ENCODE measurements at places on chromosomes 3 and 15. TPM values are rescaled to one million over a fixed set of nuclear protein-coding genes. Genes with fewer than 3 reads are reported as not detected.
A peak's percentile ranks its signal among the peaks of the same experiment; 100 is the strongest.

DNA sequence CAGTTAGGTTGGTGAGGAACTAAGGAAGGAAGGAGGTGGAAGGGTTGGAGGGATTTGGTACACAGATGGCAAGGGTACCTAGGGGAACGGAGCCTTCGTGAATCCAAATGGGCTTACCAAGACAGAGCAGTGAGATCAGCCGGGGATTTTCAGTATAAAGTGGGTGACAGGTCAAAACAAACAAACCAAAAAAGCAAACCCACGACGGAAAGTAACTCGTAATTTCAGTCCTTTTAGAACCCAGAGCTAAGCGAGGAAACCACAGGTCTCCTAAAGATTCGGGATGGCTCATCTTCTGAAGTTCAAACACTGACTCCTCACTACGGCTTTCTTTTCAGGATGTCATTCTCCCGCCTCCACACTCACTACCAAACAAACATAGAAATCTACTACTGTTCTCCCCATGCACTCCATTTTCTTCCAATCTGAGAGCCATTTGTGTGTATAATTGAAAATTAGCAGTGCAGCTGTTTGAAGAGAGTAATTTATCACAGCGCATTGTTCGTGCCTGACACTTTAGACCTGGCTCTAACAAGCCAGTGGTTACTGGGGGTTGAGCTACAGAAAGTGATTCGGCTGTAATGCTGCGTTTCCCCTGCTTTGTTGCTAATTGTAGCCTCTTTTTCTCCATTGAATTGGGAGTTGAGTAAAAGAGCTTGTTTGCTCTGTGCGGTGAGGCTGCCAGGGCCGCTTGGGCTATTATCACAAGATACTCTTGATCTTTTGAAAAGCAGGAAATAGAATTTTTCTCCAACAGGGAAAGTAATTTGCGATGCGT lies 64.7 kb upstream of the CCDC39 start:
- DNase-seq: no peak

- DNase-seq: no peak
Observed at GRCh38 chr3:59803268-59803667, 753.4 kb upstream of the CFAP20DC start.

OR5H15 gene
- not detected for total RNA-seq

- DNase-seq: no peak
Observed at GRCh38 chr3:168959731-168960130, 703.8 kb downstream of the MECOM start.

DNA sequence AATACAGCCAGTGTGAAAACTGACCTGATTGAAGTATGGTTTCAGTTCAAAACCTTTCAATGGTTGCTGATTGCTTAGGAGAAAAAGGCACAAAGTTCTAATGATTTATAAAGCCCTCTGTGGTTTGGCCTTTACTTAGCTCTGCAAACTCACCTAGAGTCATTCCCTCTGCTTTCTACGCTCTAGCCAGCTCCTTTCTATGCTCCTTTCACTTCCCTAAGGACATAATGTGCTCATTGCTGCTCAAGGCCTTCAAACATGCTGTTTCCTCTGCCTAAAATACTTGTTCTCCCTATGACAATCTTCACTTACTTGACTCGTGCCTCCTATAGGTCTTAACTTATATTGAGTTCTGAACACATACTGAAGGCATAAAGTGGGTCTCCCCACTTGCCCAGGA lies 19.0 kb downstream of the RPL39L start:
- DNase-seq: no peak

- DNase-seq: peak; percentile 40
Observed at GRCh38 chr3:9276761-9277370, 27.4 kb upstream of the SRGAP3 start.

DNA sequence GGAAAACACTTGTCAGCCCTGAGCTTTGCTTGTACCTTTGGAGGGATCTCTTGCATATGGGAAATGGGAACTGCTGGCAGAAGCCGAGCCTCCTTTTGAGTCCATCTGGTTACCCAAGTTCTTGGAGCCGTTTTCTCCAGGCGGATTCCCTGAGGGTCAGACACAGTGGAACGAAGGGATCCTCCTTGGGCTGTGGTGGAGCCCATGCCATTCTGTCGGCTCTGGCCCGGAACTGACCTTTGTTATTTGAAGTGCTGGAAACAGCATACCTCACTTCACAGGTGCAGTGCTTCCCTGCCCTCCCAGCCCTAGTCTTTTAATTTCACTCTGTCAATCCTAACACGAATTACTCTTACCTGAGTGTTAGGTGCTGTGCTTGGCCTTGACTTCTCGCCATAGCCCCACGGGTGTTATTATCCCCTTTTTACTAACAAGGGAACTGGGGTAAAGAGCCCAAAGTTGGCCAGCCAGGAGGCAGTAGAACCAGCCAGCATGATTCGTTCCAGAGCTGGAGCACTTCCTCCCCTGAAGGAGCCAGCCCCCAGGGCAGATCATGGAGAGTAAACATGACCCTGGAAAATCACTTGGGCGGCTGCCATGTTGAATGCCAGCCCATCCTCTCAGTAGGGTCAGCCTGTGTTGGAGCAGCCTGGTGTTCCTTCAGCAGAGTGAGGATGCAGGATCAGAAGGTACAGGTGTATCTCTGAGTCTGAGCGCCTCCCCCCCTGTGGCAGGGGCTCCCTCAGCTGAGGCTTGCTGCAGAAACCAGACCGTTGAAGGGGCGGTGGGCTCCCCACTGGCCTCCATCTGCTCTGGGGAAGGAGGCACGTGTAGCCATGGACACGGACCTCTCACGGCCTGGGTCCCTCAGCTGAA lies 143.2 kb downstream of the DNAJB8 start:
- DNase-seq: no peak

DNA sequence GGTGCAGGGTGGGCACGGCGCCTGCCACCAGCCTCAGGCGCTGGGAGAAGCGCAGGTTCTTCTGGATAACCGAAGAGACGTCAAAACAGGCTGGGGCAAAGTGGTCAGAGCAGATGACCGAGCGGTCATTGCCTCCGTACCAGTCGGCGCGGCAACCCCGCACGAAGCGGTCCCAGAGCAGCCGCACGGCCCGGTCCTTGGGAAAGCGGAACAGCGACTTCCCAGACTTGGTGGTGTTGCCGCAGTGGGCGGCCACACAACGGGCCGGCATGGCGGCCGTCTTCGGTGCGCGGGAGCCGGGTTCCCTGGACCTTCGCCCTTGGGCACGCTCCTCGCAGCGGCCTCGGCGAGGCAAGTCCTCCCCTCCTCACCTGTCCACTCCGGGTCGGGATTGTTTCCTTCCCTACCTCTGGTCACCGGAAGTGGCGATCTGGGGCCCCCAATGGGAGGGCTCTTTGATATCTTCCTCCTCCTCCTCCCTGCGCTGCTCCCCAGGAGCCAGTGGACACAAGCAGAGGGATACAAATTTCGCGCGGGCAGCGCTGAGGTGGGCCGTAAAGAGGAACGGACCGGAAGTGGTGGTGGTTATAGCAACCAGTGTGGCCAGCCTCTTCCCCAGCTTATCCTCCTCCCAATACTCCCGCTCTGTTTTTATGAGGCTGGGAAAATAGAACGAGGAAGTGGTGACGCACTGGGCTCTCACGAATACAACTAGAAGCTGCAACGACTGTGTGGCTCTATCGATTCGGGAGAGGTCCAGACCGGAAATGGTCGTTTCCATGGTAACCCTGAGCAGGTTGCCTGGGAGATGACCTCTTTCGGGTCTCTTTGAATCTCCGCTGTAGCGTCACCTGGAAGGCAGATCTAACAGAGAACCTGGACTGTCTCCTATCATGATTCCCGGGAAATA lies at the start of the genes LRRC49 and THAP10:
LRRC49 (plus strand) TSS at position 825 of the 910 bp plus-strand sequence; CDS start at position 894, 69 bp downstream.
THAP10 (minus strand) TSS at position 432 of the 910 bp plus-strand sequence; CDS start at position 271, 161 bp downstream.
- DNase-seq: peak; percentile 97

DNA sequence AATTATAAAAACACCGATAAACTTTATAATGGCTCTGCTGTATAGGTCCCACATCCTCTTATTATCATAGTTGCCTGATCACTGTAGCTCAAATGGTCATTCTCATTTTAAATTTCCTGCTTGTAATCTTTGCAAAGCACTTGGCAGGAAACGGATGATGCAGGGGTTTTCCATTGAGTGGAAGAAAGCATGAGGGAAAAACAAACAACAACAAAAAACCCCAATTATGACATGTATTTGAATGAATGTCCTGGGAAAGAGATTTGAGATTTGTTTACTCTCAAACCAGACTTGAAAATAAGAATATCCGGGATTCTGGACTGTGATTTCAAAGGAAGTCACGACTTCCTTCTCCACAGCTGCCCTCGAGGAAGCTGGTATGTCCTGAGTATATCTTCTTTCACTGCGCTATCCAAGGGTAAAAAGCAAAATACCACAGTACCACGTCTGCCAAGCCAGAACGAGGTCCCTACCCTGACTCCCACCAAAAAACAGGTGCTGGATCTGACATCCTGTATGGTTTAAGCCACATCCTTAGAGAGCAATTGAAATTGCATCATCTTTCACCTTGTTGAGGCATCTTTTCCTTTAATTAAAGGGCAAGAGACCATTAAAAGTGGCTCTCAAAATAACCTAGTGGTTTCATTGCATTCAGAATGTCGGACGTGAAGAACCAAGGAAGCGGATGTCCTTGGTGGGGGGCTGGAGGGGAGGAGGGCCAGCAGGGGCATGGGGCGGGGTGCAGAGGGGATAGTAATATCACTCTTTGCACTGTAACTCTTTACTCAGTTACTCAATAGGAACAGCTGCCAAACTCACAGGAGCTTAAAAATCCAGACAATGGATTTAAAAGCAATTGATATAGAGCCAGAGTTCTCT lies 13.5 kb upstream of the TIPIN start:
- peak; percentile 15 for DNase-seq

CD47 gene
- 113 TPM for total RNA-seq

- DNase-seq: no peak
Observed at GRCh38 chr3:177135841-177136492, 61.3 kb downstream of the TBL1XR1 start.

DNA sequence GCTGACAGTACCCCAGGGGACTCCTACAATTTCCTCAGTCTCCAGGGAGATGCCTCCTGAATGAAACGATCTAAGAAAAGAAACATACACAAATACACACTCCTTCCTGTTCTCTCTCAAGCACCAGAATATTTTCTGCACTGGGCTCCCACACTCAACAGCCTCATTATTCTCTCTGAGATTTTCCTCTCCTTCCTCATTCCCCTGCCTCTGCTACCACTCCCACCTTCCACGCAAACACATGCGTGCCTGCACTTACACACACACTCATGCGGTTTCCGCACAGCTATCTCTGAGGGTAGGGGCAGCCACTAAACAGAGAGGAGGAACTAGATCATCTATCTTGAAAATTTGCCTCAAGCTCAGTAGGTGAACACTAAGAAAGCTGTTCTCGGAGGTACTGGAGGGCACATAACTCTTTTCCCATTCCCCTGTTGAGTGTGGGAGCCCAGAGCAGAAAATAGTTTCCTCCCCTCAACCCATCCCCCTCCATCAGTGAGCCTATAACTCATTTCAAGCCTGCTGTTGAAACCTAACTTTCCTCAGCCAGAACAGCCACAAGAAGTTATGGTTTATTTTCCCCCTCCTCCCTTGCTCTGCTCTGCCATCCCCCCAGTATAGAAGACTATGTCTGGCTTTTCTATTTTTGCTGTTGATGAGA lies 30.5 kb upstream of the TIPARP start:
- DNase-seq: no peak

GRCh38 chr3:177690306-177690705 lies 493.0 kb upstream of the TBL1XR1 start:
- no peak for DNase-seq

CPLX3 gene
- not detected for total RNA-seq

DNA sequence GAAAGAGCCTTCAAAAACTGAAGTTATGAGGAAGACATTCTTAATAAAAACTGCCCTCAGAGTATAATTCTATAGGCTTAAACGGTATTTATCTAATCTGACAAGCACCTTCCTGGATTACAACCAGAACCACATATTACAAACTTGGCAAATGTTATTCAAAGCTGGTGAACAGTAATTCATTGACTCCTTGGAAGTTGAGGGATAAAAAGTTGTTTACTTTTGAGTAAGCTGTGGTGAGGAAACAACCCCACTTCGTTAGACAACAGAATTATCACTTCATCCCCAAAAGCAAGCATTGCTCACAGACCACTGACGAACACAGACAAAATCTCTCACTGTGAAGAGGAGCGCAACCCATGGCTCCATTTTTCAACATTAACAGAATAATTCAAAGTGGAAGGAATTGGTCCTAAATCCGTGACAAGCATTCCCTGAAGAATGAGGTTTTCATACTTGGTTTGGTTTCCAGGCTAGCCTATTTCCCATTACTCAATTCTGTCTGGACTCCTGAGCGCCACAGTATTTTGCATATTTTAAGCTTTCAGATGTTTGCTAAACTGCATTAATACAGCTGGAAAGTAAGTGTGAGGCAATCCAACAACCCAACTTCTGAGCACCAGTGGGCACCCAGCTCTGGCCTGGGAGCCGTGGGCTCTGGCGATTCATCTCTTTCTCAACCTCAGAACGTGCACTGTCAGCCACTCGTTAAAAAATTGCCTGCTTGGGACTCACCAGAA lies 32.7 kb downstream of the LRIG1 start:
- peak; percentile 39 for DNase-seq

TMEM266 gene
- total RNA-seq: not detected

GRCh38 chr3:143826296-143826695 lies 22.0 kb downstream of the SLC9A9 start:
- no peak for DNase-seq

DNA sequence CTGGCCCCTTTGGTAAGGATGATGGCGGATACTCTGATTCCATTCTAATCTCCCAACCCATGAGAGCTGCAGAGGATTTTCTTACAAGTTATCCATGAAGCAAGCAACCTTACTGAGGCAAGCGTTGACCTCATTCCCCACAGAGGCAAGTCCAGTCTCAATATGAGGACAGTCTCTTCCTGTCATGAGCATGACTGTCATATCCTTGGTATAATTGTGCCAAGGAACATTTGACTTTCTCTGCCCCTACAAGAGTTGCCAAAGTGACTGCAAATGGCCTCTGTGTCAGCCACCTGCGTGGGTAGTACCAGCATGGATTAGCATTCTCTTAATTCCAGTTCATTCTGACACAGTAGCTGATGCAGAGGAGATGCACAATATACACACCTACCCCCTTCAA lies 71.2 kb upstream of the TMEM158 start:
- no peak for DNase-seq

GRCh38 chr15:25431836-25432561 lies 6.8 kb downstream of the UBE3A start:
- DNase-seq: no peak

USP50 gene
- 0.72 TPM for total RNA-seq

DNA sequence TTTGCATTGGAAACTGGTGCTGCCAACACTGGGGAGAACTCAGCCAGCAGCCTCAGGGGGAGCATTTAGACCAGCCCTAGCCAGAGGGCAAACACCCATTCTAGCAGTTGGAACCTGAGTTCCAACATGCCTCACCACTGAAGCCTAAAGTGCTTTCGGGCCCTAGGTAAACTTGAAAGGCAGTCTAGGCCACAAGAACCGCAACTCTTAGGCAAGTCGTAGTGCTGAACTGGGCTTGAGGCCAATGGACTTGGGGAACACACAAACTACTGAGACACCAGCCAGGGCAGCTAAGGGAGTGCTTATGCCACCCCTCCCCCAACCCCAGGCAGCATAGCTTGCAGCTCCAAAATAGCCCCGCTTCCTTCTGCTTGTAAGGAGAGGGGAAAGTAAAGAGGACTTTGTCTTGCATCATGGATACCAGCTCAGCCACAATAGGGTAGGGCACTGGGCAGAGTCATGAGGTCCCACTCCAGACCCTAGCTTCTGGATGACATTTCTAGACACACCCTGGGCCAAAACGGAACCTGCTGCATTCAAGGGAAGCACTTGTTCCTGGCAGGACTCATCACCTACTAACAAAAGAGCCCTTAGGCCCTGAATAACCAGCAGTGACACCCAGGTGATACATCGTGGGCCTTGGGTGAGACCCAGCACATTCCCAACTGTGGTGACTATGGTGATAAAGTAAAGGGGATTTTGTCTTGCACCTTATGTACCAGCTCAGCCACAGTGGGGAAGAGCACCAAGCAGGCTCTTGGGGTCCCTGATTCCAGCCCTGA lies 37.3 kb upstream of the TEX9 start:
- DNase-seq: no peak

GRCh38 chr3:51682526-51682925 lies 11.5 kb downstream of the TEX264 start:
- DNase-seq: no peak
